ENCODE measurements at places on chromosomes 5 and 9.
A peak's percentile ranks its signal among the peaks of the same experiment; 100 is the strongest.

DNA sequence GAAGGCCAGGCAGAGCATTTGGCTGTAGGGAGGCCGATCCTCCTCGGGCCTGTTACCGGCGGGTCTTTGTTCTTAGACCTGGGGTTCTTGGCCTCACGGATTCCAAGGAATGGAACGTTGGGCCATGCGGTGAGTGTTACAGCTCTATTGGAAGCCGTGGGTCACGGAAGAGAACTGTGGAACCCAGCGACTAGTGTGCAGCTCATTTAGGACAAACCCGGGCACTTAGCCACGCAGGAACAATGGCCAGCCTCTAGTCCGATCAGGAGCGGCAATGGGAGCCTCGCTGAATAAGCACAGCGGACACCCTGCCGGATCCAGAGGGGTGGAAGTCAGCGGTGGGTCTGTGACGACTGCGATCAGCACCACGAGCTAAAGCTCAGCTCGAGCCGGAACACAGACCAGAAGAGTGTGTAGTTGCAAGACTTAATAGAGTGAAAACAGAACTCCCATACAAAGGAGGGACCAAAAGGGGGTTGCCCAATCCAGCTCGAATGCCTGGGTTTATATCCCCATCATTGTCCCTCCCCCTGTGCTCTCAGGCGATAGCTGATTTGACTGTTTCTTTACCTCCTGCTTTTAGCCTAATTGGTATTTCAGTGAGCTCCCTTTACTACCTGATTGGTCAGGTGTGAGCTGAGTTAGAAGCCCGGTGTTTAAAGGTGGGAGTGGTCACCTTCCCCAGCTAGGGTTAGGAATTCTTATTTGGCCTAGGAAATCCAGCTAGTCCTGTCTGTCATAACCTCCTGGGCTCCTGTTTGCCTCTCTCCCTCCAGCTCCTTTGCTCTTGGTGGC, 53.7 kb upstream of the RPL26L1 start:
- no peak for DNase-seq

GRCh38 chr5:122259995-122260394, 52.0 kb upstream of the SNCAIP start:
- DNase-seq: no peak

DNA sequence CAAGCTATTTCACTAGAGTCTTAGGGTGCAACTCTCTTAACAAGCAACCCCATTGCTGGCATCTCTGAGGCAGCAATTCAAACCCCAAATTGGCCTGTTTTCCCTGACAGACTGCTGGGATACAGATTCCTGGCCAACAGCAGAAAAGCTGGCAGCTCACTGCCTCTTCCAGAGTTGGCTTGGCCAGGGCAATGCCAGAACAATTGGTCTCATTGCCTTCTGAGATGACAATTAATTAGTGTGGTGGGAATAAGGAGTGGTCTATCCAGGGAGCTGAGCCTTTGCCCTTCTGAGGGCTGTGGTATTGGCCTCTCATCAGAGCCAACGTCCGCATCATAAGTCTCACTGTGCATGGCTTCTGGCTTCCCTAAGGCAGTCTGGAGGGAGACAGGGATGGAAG, 183.2 kb downstream of the GNAQ start:
- DNase-seq: no peak

DNA sequence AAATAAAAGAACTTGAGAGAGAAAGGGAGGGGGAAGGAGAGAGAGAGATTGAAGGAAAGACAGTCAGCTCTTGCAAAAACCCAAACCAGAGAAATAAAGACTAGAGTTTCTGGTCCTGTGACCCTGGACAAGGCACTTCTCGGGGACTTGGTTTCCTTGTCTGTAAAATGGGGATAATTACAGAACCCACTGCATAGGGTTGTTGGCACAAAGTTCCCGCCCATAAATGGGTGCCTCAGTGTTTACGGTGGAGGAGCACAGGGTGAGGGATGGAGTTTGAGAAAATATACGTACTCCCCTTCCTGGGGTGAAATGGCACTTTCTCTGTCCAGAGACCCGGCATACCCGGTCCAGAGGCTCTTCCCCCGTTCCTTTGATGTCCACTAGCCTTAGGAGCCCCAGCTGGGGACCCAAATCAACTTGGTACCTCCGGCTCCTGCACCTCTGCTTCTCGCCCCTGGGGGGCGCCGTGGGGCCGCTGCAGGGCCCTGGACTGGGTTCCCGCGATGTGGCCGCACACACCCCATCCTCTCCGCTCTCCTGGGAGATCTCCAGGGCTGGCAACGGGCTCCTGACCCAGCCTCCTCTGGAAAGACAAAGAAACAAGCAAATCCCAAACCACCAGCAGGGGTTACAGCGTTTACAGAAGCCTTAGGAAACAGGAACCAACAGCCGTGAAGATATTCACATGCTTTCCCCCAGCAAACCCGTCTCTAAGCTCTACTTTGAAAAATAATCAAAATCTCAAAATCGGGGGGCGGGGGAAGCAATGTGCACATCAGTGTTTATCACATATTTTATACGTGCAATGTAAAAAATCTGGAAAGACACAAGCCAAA, 26.3 kb downstream of the PTGES start:
- no peak for DNase-seq

GRCh38 chr9:92911511-92912475, 34.0 kb upstream of the ZNF484 start:
- no peak for DNase-seq

DNA sequence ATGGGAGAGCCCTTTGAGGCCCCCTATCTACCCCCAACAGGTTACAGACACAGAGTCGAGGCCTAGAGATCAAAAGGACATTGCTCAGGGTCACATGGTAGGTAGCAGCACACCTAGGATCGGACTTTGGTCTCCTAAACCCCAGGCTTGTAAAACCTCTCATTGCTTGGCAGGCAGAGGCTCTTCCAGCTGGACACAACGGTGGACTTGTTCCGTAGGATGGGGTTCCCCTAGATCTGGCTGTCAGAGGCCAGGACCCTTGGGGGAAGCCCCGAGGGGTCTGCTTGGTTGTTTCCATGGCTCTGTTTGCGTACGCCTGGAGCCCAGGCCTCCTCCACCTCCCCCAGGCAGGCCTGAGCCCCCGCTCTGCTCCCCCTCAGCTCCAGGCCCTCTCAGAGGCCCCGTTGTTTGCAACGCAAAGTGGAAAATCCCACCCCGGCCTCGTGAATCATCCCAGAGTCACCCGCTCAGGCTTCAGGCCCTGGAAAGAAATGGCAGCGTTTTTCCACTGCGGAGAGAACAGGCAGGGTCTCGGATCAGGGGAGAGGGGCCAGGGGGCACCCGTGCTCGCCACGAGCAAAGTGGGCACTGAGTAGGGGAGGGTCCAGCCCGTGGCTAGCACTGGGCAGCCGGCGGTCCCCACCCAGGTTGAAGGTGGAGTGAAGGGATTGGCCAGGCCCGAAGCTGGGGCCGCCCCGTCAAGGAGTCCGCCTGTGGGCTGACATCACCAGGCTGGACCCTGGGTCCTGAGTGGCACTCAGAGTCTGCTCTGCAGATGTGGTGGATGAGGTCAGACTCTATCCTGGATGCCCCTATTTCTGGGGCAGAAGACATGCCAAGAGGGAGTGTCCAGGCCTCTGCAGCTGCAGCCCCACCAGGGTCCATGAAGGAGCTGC, 19.8 kb downstream of the COL27A1 start:
- DNase-seq: peak; percentile 52

GRCh38 chr9:112640311-112640710, 77.6 kb downstream of the INIP start:
- DNase-seq: no peak

- DNase-seq: no peak
These were observed 13.7 kb downstream of the TEX53 start for GRCh38 chr9:114643896-114644295.

- no peak for DNase-seq
These were observed 10.6 kb downstream of the IRX1 start for GRCh38 chr5:3606121-3606831.

DNA sequence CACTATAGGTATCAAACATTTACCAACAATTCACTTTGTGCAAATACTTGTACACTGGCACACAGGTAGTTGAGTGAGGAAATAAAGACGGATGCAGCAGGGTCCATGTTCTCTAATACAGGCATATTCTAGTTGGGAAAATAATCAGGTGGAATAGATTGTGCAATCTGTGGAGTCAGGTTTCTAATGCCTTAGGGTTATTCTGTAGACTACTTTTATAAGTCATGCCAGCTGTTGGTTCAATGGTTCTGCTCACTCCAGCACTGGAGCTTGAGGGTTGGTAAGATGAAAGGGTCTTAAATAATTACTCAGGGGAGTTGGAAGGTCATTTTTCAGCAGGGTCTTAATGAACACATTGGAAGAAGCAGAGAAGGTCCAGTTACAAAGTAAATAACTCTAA, 690.3 kb upstream of the DMAC1 start:
- DNase-seq: no peak

GRCh38 chr9:2962471-2963172, 118.7 kb upstream of the PUM3 start:
- no peak for DNase-seq

GRCh38 chr9:71858102-71858798, 52.7 kb downstream of the ABHD17B start:
- no peak for DNase-seq

DNA sequence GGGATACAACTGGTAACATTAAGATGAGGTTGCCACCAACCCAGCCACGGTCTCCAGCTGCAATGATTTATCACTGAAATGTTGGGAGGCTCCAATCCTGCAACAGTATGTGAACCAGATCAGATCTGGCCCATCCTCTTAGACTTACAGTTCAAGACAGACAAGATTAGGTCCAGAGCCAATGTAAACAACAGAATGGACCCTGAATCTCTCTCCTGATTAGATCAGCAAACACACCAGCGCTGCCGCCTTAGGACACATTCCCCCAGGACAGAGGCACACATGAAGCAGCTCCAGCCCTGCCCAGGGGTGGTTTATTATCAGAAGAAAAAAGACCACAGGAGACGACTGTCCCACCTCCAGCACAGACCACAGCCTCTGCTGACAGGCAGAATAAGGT, 82.1 kb downstream of the SLIT3 start:
- DNase-seq: no peak

DNA sequence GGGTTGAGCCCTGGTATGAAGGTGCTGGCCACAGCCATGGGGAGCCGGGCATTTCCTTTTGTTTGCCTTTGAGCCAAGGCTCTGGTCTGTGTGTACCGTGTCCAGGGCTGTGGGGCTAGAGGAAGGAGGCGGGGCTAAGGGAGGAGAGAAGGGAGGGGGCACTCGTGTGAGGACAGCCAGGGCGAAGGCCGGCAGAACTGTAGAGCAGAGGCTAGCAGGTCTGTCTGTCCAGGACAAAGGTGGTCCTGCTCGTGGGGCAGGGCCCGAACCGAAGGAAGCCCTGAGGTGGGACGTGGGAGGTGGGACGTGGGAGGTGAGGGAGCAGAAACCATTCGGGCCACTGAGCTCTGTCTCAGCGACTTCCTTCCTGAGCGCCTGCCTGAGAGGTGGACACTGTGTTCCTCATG, 41.3 kb upstream of the TESK1 start:
- no peak for DNase-seq

GRCh38 chr9:137174722-137175293, 3.0 kb upstream of the TMEM210 start:
- no peak for DNase-seq

- DNase-seq: no peak
These were observed 848 bp downstream of the RAD50 start for GRCh38 chr5:132557478-132558172.

- DNase-seq: no peak
These were observed 12.6 kb upstream of the ANKH start for GRCh38 chr5:14884062-14884612.

DNA sequence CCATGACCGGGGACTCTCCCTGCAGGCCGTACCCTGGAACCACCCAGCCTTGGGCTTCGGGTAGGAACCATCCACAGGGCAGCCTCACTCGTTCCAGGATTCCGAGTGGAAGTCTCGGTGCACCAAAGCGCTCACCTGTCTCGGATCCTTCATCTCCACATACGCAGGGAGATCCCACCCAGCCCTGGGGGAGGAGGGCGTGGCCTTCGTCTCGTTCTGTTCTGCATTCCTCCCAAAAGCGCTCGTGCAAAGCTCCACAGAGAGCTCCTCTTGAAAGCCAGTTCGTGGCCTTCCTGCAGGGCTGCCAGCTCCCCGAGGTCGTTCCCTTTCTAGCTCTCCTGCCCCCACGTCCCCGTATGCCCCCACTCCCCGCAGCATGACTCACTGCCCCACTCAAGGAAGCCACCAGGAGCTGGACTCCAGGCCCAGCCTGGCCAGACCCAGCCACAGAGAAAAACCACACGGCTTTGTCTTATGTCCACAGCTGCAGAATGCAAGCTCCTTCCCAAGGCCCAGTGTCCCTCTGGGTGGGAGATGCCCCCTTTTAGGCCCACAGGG, 65.0 kb upstream of the SARDH start:
- DNase-seq: no peak

- no peak for DNase-seq
These were observed 9.2 kb upstream of the FIBCD1 start for GRCh38 chr9:130948266-130948665.

GRCh38 chr9:78187763-78188484, 48.0 kb upstream of the CEP78 start:
- no peak for DNase-seq

- DNase-seq: no peak
These were observed 85.1 kb downstream of the BRINP1 start for GRCh38 chr9:119284118-119284517.

DNA sequence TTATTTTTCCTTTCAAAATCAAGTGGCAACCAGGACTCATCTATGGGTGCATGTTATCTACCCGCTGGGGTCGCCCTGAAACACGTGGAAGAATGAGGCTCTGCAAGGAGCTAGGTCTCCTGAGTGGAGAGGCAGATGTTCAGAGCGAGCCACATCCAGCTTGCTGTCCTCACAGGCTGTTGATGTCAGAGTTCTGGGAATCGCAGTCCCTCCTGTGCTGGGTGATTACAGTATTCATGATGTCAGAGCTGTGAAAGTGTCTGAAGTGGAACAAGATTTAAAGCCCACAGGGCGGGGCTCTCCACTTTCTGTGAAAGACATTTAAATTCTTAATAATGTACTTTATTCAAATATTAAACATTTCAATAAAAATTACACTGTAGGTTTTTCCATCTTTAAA, 24.4 kb upstream of the LMX1B start:
- no peak for DNase-seq

GRCh38 chr9:93205045-93205768, 21.3 kb downstream of the WNK2 start:
- DNase-seq: no peak

- no peak for DNase-seq
These were observed 83.0 kb downstream of the ISL1 start for GRCh38 chr5:51466214-51466613.

- no peak for DNase-seq
These were observed 13.9 kb downstream of the FGF18 start for GRCh38 chr5:171433352-171433698.

DNA sequence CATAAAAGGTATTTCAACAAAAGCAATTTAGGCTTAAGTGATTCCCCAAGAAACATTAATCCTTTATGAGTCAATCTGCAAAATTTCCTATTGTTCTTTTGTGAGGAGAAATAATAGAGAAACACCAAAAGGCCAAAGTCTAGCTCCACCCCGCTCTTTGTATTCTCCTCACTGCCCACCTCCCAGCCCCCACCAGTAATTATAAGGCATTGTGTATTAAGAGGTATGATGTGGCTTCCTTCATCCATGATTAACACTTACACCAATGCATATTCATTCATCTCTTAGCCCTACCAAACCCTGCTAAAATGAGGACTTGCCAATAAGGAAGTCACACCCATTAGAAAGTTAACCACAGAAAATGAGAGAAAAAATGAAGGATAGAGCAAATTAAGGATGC, 105.3 kb upstream of the SPATA31D4 start:
- DNase-seq: no peak

GRCh38 chr9:104555521-104555920, 13.4 kb upstream of the OR13C8 start:
- no peak for DNase-seq
